ENCODE measurements at places on chromosomes 2 and 18. TPM values are rescaled to one million over a fixed set of nuclear protein-coding genes. Genes with fewer than 3 reads are reported as not detected.

The AGAP1 gene
- total RNA-seq: 5.3 TPM

The LPIN1 gene
- 59.0 TPM for total RNA-seq

The AQP12B gene
- not detected for total RNA-seq

The MC4R gene
- total RNA-seq: not detected

The ARHGEF33 gene
- total RNA-seq: 0.58 TPM

GRCh38 chr2:226875438-226876225 is 39.8 kb downstream of the RHBDD1 start:
- peaks cover 21% of the 10 kb centered on the region for H3K4me1 ChIP-seq
- no peak overlapping the region for H3K27ac ChIP-seq
- H3K4me3 ChIP-seq: no peak overlapping the region
- no peak for ATAC-seq

DNA sequence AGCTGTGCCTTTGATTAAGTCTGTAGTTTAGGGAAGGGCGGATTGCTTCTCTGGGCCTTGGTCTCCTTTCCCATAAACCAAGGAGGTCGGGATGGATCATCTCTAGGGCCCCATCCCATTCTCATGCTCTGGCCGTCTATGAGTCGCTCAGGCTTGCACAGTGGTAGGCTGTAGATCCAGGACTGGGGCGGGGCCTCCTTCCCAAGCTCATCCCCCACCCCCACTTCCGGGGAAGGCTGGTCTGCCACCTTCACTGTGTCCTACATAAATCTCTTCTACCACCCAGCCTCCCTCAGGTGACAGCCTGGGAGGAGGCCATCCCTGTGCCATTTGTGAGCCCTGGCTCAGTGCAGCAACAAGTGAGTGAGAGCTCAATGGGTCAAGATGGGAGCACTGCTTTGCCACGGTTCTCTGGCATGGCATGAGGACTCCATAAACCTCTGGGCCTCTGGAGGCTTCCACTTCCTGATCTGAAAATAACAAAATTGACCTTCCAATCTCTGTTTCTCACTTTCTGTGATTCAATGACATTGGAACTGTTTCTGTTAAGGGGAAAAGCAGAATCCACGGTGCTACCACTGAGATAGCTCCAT is 68.5 kb downstream of the SUMO1 start:
- H3K4me1 ChIP-seq: peaks cover 9% of the 10 kb centered on the region
- no peaks in the 10 kb centered on the region for H3K36me3 ChIP-seq
- H3K4me3 ChIP-seq: no peak overlapping the region

DNA sequence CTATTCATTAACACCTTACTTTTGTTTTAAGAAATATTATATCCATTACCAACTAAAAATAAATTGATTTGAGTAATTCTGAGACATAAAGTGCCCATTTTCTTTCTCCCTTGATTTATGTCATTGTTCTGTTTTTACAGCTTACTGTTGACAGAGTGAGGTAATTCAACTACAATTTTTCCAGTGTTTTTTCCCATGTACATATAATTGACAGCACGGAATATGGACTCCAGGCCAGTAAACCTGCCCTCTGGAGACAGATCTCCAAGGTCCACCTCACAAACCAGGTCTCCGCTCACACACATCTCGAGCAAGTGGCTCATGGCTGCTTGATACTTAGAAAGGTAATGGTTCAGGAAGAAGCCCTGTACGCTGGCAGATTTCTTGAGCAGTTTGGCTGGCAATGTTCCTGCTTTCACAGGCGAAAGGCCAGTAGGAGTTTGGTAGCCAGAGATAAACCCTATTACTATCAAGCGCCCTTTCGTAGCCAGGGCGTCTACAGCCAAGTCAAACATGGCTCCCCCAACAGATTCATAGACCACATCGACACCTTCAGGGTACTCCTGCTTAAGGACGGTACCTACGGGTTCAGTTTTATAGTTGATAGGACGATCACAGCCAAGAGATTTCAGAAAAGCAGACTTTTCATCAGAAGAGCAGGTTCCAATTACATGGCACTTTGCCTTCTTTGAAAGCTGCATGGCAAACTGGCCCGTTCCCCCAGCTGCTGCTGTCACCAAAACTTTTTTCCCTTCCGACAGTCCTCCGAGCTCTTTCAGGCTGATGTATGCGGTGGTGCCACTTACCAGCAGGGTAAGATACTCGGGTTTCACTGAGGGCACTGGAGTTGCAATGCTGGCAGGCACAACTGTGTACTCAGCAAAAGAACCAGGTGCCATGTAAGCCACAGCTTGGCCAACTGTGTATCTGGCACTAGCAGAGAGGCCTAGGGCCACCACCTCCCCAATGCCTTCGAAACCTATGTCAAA is 7.4 kb downstream of the PTGR3 start:
- peaks cover 22% of the 10 kb centered on the region for H3K36me3 ChIP-seq
- peaks cover 12% of the 10 kb centered on the region for H3K4me1 ChIP-seq
- peak overlapping the region; percentile 26 for H3K27ac ChIP-seq

- H3K27me3 ChIP-seq: no peaks in the 10 kb centered on the region
- H3K36me3 ChIP-seq: peaks cover 59% of the 10 kb centered on the region
- no peak overlapping the region for H3K27ac ChIP-seq
- H3K4me3 ChIP-seq: no peak overlapping the region
- peak; percentile 73 for ATAC-seq
Measured at GRCh38 chr2:25804338-25804737, 73.9 kb downstream of the ASXL2 start.

GRCh38 chr2:45816272-45816671 is 164.8 kb downstream of the PRKCE start:
- H3K4me1 ChIP-seq: peaks cover 6% of the 10 kb centered on the region
- no peak overlapping the region for H3K4me3 ChIP-seq
- ATAC-seq: no peak
- H3K36me3 ChIP-seq: no peaks in the 10 kb centered on the region

DNA sequence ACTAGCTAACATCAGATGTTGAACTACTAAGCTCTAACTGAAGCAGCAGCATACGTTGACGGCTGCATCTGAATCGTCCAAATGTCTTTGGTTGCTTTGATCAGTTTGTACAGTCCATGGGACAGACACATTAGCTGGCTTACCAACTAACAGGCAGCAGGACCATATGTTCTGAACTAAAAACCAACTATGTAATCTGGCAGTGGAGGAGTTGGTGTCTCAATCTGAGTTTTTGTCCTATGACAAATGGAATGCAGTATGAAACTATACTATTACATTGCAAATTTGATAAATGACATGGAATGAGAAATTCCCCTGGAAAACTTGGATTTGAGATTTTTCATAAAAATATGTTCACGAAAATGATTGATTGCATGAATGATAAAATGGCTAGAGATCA is 79.5 kb downstream of the EPHA4 start:
- peaks cover 37% of the 10 kb centered on the region for H3K36me3 ChIP-seq
- H3K27ac ChIP-seq: no peak overlapping the region
- H3K27me3 ChIP-seq: no peaks in the 10 kb centered on the region
- ATAC-seq: no peak
- H3K4me3 ChIP-seq: no peak overlapping the region
- peaks cover 5% of the 10 kb centered on the region for H3K4me1 ChIP-seq

- H3K4me1 ChIP-seq: no peaks in the 10 kb centered on the region
- H3K27ac ChIP-seq: no peak overlapping the region
- H3K36me3 ChIP-seq: no peaks in the 10 kb centered on the region
- H3K27me3 ChIP-seq: no peaks in the 10 kb centered on the region
- H3K4me3 ChIP-seq: no peak overlapping the region
Measured at GRCh38 chr2:153394247-153394646, 84.3 kb downstream of the RPRM start.

All from activated T-helper 17 cell treated with anti-CD3 and anti-CD28 coated beads, Interleukin-2, amount 50 U/mL, for 72 hours (primary cell).